ENCODE measurements at places on chromosomes 3 and 15.
A peak's percentile ranks its signal among the peaks of the same experiment; 100 is the strongest.

DNA sequence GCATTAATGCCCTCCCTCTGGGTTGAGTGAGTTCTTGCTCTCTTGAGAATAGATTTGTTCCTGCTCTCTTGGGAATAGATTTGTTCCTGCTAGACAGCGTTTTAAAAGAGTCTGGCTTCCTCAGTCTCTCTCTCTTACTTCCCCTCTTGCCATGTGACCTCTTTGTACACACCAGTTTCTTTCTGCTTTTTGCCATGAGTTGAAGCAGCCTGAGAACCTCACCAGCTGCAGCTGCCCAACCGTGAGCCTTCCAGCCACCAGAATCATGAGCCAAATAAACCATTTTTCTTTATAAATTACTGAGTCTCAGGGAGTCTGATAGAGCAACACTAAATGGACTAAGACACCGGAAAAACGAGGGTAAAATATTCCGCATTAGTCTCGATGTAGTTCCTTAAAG lies 253.6 kb downstream of the CNTN6 start:
- no peak for DNase-seq

- no peak for DNase-seq
These were observed 2.2 kb downstream of the FAM174B start for GRCh38 chr15:92653366-92653765.

GRCh38 chr3:143358155-143358792 lies 238.7 kb downstream of the CHST2 start:
- no peak for DNase-seq

GRCh38 chr3:195250473-195251251 lies 20.3 kb downstream of the XXYLT1 start:
- no peak for DNase-seq

- no peak for DNase-seq
These were observed 23.0 kb downstream of the HPS3 start for GRCh38 chr3:149152420-149152819.

DNA sequence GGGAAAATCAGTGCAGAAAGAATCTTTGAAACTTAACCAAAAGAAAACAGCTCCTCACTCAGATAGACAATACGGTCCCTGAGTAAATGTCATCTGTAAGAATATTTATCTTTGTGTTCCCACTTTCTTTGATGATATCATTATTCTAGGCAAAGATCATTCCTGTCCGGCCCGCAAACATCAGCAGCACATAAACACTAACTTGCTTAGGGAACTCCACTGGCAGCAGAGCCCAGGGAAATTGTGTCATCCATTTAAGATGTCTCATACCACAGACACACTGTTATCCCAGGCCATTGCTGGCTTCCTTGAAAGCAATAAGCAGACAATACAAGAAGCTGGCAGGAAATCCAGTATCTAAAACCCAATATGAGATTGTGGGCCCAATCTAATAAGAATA lies 20.1 kb upstream of the CD96 start:
- no peak for DNase-seq

DNA sequence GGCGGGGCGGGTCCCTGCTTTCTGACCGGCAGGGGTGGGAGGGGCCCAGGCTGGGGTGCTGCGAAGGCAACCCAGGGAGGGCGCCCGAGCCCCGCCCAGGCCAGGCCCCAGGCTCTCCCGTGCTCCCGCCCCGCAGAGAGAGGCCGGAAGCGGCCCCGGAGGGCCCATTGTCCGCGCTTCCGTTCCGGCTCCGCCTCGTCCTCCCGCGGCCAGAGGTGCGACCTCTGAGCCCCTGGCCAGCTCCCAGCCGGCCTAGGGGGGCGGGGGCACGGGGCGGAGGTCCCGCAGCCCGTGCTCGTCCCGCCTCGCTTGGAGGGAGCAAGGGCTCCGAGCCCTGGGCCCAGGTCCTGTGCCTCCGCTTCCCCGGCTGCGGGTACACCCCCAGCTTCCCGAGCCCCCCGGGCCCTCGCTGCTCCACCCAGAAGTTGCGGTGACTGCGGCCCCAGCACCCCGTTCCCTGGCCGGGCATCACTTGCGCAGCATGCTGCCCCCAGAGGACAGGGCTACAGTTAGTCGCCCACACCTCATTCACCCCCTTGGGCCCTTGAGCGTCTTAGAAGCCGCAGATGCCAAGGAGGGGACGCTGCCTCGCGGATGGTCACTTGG lies 20.4 kb upstream of the PLXND1 start:
- peak; percentile 55 for DNase-seq

DNA sequence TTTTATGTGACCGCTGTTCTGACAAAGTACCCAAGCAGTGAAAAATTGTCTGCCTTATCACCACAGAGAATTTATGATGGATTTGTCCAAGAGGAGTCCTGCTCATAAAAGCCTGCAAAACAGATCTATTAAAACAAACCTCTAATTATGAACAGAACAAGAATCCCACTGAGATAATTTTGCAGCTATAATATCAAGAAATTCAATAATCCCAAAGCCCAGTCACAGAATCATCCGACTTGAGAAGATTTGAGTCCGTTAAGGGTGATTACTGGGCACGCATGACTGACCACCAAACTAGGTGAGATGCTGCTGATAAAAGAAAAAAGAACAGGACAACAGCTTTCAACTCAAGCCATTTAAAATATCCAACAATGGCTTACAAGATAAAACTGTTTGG lies 231.0 kb upstream of the WNT5A start:
- DNase-seq, result no peak

DNA sequence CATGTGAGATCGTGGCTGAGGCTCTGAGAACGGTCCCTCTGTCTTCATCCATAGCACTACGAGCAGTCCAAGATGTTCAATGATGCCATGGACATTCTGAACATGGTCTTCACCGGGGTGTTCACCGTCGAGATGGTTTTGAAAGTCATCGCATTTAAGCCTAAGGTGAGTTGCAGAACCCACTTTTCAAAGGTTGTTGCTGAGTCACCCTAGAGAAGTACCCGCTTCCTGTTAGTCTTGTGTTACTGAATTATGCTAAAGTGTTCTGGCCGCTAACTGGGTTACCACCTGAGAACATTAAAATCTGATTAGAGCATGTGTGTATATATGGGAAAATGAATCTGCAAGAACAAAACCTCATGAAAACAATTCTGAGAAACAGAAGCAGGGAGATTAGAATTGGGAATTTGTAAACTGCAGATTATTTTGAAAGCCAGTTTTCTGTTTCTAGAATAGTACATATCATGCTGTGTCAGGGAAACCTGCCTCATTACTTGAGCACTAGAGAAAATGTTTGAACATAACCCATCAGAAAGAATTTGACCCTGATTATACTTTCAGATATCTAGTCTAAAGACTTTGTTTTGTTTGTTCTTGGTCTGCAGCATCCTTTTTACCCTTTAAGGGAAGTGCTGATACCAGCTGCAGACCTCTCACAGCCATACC lies 92.6 kb downstream of the CHDH start:
- DNase-seq, result peak; percentile 43

DNA sequence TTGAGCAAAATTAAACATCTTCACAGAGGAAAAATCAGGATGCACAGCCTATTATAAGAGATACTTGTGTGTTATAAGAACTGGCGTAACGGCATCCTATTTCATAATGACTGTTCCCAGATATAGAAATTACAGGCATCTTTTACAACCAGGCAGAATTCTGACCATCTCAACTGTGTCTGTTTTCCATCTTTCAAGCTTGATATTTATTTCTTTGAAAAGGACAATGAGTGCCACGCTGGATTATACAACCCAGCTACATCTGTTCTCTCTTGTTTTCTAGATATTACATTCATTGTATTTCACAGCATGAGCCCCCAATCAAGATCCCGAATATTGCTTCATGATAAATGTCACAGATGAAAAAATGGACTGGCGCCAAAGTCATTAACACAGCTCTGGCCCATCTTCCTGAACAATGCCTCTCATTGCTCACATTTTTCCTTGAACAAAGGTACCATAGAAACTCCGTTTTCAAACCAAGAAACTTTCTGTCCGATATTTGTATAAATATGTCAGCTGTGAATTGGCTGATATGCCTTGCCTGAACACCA lies 420.6 kb downstream of the TBL1XR1 start:
- DNase-seq, result no peak

DNA sequence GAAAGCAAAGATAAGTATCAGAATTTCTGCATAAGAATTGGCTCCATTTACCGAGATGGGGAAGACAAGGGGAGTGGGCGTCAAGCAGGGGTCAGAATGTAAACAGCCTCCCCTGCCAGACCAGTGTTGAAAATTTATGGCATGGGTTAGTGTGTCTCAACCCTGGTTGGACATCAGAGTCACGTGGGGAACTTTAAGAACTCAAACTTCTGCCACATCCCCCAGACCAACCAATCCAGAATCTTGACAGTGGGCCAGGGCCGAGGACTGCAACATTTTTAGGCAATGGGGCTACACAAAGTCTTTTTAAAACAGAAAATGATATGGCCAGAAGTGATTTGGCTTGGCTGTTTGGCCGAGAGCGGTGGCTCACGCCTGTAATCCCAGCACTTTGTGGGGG lies 14.3 kb upstream of the MASP1 start:
- no peak for DNase-seq

GRCh38 chr15:40693904-40694687 lies 878 bp upstream of the RAD51 start:
- DNase-seq, result no peak

GRCh38 chr3:99659951-99660350 lies 21.6 kb downstream of the COL8A1 start:
- no peak for DNase-seq

DNA sequence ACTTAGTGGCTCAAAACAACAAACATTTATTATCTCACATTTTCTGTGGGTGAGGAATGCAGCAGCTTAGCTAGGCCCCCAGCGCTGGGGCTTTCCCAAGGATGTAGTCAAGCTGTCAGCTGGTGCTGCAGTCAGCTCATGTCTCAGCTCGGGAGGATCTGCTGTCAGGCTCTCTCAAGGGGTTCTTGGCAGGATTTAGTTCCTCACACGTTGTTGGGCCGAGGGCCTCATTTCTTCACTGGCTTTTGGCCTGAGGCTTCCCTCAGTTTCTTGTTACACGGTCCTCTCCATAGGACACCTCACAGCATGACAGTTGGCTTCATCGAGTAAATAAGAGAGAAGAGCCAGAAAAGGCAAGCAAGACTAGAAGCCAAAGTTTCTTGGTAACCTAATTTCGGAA lies 13.7 kb upstream of the U2SURP start:
- no peak for DNase-seq

DNA sequence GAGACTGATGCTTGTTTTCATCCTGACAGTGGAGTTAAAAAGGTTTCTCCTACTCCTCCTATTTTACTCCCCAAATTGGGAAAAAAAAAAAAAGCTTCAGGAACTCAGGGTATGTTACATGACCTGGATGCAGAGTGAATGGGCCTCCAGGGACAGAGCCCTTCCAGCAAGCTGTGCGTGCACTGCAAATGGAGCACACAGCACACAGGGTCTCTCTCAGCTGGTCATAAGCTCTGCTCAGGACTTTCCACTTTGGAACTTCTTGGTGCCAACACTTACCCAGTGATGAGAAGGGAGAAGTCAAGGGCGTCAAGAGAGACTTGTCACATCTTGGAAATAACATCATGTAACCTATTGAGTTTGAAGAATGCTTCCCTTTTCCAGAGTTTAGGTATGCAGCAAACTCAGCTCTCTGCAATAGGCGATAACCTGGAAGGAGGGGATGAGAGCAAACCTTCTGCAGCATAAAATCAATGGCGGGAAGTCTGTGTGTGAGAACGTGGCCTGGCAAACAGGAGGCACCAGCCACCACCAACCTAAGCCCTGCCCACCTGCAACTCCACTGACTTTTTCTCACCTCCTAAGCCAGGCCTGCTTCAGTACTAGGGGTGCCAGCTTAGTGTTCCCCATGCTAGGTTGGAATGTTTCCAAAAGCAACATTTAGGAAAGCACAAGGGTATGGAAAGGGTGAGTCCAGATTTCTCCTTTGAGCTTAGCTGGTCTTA lies 39.8 kb downstream of the MYZAP start:
- DNase-seq, result no peak

DNA sequence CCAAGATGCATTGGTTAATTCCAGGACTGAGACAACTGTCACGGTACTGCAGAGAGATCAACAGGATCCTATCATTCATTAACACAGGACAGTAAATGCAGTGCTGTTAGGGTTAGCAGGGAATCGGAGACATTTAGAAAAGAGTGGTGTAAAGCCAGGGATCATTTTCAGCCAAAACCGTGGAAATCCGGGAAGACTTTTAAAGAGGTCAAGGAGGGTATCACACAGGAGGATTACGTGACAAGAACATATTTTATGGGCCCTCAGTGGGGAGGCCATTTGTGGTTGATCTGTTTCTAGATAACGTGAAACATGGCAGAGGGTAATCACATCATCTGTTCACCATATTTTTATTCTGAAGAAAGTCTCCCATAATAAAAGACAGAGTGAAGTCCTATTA lies 216.1 kb downstream of the PTPRG start:
- no peak for DNase-seq

DNA sequence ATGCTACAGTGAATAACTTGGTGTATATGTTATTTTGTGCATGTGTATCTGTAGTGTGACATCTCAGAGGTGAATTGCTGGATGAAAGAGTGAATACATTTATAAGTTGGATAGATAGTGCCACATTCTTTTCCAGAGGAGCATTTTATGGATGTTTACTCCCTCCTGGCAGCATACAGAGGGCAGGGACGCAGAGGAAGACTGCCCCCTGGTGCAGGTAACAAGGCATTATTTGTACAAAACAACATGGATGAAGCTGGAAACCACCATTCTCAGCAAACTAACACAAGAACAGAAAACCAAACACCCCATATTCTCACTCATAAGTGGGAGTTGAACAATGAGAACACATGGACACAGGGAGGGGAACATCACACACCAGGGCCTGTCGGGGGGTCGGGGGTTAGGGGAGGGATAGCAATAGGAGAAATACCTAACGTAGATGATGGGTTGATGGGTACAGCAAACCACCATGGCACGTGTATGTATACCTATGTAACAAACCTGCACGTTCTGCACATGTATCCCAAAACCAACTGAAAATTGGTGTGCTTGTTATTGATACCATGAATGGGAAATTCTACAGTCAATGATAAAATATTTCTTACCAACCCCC lies 57.9 kb upstream of the CTXND1 start:
- no peak for DNase-seq

GRCh38 chr3:20574746-20575145 lies 388.7 kb upstream of the SGO1 start:
- no peak for DNase-seq

- DNase-seq, result no peak
These were observed 97.8 kb downstream of the SST start for GRCh38 chr3:187572441-187572840.

GRCh38 chr15:75208501-75209288 lies 7.0 kb downstream of the C15orf39 start:
- no peak for DNase-seq

GRCh38 chr3:21446945-21447475 lies 304.0 kb downstream of the ZNF385D start:
- no peak for DNase-seq

GRCh38 chr3:165617134-165617533 lies 220.1 kb downstream of the BCHE start:
- no peak for DNase-seq

- no peak for DNase-seq
These were observed 293.7 kb upstream of the TPRG1 start for GRCh38 chr3:188878076-188878475.

DNA sequence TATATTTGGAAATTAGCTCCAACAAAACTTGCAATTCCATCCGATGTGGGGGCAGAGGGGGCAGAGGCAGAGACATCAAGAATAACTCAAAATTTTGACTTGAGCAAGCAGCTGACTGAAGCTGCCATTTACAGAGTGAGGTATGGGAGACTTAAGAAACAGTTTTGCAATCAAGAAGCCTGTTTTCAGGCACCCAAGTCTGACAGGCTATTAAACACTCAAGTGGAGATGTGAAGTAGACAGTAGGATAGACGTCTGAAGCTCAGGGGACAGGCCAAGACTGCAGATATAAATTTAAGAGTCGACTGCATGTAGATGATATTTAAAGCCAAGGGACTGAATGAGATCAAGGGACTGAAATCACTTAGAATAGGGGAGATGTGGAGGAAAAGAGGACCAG lies 9.9 kb upstream of the SH3BP5 start:
- no peak for DNase-seq
